ENCODE measurements at places on chromosomes 2 and 18.

GRCh38 chr2:65781756-65782155 is 349.4 kb upstream of the SPRED2 start:
- DNase-seq, result no peak

DNA sequence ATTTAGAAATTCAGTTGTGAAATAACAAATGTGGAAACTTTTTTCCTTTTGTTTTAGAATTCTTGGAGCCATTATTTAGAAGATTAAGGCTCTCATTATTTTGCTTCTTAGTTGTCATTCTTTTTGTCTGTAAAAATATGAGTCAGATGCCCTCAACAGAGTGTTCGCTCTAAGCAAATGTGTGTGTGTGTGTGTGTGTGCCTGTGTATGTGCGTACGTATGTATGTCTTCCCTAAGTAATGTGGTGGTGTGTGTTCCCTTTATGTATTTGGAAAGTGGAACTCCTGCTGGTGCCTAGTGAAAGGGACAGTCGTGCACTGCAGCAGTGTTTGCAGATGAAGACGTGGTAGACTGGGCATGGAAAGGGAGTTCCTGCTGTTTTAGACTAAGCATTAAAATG is 27.5 kb downstream of the ZNF407 start:
- no peak for DNase-seq

DNA sequence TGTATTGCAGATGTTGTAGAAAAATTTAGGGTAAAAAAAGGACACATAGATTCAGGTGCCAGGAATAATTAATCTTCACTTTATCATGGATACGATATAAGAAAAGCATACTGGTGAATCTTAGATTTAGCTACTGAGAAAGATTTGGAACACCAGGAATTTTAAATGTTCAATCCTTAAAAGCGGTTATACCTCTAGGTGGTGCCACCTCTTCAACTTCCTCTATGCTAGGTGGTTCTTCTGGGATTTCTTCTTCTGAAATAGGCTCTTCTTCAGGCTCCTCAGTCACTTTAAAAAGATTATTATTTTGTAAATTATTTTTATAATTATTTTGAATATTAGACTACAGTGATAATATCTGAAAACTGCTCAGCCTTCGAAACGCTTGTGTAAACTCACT is 133.1 kb downstream of the TTN start:
- DNase-seq, result no peak

GRCh38 chr18:48356151-48356745 is 52.9 kb downstream of the ZBTB7C start:
- no peak for DNase-seq

DNA sequence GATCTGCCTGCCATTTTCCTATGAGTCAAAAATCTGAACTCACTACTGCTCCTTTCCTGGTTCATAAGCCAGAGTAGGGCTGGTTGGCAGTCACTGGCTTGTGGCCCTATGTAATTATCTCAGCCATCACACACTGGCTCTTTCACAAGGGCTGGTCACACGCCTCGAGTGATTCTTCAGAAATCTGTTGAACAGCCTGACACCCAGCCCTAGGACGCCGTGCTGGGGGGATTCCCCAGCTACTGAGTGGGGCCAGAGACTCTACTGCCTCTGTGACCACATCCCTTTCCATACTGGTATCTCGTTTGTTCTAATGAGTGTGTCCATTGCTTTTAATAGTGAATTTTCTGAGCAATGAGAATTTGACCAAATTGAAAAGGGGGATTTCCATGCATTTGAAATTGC is 45.8 kb upstream of the RBM44 start:
- no peak for DNase-seq

GRCh38 chr2:150974234-150974633 is 287.4 kb downstream of the RBM43 start:
- DNase-seq, result no peak

DNA sequence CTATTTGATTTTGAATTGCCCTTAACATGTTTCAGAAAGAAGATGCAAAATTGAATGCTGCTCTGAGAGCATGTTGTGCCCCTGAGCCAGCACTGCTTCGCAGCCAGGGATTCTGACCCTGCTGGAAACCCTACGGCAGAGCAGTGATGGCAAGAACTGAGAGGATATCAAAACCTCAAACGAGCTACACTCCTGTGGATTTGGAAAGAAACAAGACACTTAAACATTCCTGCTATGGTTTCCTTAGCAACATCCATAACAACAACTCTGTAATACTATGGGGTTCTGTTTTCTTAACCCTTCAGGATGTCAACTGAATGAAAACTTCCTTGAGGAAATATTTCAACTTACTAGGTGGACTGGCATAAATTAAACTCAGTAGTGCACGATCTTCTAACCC is 649.1 kb downstream of the NYAP2 start:
- peak; percentile 48 for DNase-seq

- DNase-seq, result peak; percentile 70
These were observed 308.4 kb downstream of the NDUFA10 start for GRCh38 chr2:239716536-239717318.

DNA sequence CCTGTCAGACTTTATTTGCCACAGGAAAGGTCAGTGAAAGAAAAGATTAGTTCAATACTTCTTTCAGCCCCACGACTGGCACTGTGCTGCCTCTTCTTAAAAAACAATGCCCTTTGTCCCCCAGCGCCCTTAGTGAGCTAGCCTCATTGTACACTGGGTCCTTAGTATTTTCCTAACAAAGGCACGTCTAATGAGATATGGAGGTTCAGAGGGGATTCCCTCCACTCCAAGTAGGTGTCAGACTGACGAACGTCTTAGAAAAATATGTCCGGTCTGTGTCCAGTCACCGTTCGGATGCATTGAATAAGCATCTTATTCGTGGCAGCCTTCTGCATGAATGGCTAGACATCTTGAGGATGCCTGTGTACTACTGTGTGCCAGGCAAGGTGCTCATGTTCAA is 1.1 kb downstream of the FECH start:
- DNase-seq, result no peak

GRCh38 chr2:171412571-171413175 is 21.1 kb downstream of the METTL8 start:
- no peak for DNase-seq

- DNase-seq, result no peak
These were observed 22.8 kb upstream of the ADNP2 start for GRCh38 chr18:80086281-80086680.

DNA sequence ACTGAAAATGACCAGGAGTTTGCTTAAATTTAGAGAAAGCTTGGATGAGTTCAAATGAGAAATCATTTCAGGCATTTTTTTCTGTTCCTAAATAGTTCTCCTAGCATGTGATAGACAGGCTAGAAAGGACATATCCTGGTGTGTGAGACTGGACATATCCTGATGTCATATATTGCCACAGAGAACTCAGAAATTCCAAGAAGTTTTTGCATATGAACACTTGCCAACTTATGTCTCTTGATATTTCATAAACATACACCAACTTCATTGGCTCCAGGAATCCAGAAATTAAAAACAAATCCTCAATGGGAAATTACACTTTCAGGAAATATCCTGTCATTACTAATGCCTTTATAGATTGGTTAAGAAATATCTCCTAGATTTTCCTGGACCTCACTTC is 2.9 kb upstream of the SERPINB4 start:
- DNase-seq, result no peak

- no peak for DNase-seq
These were observed 485.2 kb downstream of the EIPR1 start for GRCh38 chr2:2892378-2892777.

GRCh38 chr2:27086724-27087593 is at the start of gene KHK:
KHK (plus strand) TSS chr2:27086772; CDS start chr2:27087260, 488 bp downstream.
- DNase-seq, result no peak

DNA sequence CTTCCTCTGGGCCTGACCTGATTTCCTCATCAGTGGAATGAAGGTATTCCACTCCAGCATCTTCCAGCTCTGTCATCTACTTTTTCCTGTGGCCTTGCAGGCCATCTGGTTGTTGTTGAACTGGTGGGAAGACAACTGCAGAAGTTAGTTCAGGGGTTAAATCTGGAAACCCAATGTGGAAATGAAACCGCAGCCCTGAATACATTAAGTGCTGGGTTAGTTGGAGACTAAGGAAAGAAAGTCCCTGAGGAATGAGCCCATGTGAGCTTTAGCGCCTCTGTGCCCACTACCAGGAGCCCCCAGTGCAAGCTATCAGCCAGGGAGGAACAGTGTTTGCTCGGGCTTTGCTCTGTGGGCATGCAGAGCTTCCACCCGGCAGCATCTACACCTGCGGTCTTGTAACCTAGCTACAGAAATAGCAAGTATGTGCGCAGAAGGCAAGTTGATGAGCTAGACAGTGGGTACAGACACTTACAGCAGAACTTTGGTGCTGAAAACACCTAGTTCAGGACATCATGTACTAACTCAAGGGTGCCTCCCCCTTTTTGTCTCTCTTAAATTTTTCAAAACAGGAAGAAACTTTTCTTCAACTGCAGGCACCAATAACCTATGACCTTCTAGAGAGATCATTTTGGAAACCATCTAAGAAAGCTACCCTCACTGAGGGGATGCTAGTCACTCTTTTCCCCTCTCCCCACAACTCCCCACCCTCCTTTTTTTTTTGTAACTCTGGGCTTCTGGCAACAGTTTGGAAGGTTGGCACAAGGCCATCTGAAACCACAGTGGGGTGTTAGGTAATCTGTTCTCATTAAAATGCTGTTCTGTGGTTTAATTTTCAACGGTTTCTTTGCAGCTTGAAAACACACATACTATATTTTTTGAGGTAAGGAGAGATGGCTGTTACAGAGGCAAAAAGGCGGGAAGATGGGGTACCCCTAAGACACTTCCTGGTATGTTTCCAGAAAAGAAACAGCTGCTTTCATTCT is 18.3 kb upstream of the CXCR4 start:
- no peak for DNase-seq

- no peak for DNase-seq
These were observed 50.4 kb downstream of the MALT1 start for GRCh38 chr18:58721566-58722239.

- no peak for DNase-seq
These were observed 144.1 kb upstream of the STK17B start for GRCh38 chr2:196315388-196316049.

- no peak for DNase-seq
These were observed 466.9 kb upstream of the CELF4 start for GRCh38 chr18:38032516-38032915.

- DNase-seq, result peak; percentile 83
These were observed 33.6 kb upstream of the PTMA start for GRCh38 chr2:231674587-231675338.

- DNase-seq, result no peak
These were observed 488.9 kb downstream of the PLCL1 start for GRCh38 chr2:198293281-198293680.

GRCh38 chr2:200765139-200765951 is 46.4 kb upstream of the BZW1 start:
- DNase-seq, result no peak

- no peak for DNase-seq
These were observed 110.8 kb upstream of the ATL2 start for GRCh38 chr2:38487852-38488251.

DNA sequence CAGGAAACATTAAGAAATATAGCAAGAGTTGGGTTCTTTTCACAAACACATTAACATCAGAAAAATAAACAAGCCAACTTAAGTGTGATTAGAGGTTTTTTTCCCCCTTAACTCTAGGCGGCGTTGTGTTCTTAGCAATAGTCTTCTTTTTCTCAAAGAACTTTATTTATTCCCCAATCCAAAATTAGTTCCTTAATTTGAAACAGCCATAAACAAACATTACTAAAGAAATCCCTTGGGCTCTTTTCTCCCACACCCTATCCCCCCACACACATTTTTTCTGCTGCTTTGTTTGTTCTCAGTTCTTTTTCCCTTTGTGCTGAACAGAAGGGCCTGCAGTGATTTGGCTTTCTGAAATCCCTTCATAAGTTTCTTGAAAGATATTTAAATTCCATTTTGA is 13.2 kb upstream of the MYO1B start:
- no peak for DNase-seq

DNA sequence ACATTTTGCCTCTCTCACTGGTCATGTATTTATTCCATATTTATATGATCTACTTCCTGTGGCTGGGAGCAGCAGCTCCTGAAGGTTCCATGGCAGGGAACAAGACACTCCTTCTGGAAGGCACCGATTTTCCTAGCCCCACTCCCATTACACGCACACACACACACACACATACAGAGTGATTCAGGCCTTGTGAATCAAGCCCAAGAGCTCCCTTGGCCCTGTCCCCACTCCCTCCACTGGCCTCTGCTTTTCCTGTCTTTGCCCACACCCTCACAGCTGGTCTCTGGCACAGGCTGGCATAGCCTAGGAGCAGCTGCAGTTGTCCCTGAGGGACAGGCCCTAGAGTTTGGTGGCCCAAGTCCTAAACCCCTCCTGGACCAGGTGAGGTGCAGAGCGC is 201.7 kb downstream of the NAPG start:
- DNase-seq, result peak; percentile 51

GRCh38 chr2:12918138-12918834 is 201.6 kb downstream of the TRIB2 start:
- no peak for DNase-seq

GRCh38 chr2:215391531-215391930 is 44.3 kb downstream of the FN1 start:
- DNase-seq, result no peak

DNA sequence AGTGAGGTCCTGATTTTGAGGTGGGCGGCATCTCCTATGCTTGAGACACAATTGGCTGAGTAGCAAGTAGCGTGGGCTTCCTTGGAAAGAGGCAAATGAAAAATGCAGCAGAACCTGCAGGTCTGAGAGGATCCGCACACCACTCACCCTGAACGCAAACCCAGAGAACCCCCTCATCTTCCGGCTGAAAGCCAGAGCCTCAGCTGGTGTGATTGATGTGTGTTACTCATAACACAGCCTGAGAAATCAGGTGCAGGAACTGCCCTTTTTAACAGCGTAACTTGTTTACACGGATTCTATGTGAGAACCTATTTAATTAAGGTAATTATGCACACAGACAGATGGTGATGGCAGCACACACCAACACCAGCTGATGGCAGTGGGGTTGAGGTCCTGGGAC is 123.4 kb downstream of the MRO start:
- DNase-seq, result no peak

DNA sequence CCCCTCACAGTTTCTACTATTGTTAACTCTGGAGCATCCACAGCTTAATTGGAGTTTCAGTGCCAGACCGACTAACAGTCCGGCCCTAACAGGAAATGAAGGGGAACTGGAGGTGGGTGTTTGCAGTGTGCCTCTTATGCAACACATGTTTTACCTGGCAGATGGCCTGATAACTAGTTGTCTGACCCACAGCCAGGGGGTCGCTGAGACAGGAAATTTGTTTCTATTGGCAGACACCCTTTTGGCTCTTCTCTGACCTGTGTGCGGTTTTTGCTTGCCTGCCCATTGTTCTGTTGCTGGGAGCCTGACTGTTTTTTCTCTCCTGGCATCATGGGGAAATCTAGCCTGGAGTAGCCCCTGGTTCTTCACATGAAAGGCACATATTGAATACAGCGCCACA is 1329.8 kb downstream of the DSC3 start:
- no peak for DNase-seq

GRCh38 chr18:24877066-24877465 is 416.6 kb downstream of the HRH4 start:
- DNase-seq, result no peak

DNA sequence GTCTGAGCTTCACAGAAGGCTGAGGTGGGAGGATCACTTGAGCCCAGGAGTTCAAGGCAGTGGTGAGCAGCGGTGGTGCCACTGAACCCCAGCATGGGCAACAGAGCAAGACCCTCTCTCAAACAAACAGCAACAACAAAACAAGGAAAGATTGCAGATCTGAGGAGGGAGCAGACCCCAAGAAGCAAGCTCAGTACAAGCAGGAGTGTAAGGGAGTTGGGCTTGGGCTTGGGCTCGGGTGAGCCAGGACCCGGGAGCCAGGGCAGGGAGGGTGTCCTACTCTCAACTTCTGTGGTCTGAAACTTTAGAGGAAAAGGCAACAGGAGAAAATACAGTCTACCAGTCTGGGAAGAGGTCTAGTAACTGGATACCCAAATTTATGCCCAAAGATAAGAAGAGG is 92.0 kb upstream of the RAB12 start:
- DNase-seq, result no peak
